ENCODE measurements at places on chromosomes 5 and 9.
A peak's percentile ranks its signal among the peaks of the same experiment; 100 is the strongest.

- peak; percentile 40 for DNase-seq
Observed at GRCh38 chr5:170293273-170293672, 4.3 kb downstream of the LCP2 start.

DNA sequence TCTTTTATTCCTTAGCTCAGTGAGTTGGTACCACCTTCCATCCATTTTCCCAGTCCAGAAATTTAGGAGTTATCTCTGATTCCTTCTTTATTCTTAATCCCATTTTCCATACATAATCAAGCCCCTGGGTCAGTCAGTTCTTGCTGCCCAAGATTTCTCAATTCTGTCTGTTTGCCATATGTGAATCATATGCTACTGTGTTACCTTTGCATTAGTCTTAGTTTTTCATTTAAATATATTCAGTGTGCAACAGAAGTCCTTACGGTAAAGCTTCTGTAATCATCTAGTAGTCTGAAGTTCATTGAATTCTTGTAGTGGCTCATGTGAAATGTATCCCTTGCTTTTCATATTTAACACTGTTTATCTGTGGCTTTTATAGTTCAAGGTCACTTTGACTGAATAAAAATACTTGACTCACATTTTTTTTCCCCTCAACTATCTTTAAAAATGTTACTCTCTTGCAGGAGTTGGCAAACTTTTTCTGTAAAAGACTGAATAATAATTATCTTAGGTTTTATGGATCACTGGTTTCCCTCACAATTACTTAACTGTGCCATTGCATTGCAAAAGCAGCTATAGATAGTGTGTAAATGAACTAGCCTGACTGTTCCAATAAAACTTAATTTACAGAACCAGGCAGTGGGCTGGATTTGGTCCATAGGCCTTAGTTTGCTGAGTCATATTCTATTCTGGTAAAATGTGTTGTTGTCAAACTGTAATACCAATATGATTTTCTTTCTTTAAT lies 6.9 kb downstream of the KIAA1958 start:
- DNase-seq: no peak

DNA sequence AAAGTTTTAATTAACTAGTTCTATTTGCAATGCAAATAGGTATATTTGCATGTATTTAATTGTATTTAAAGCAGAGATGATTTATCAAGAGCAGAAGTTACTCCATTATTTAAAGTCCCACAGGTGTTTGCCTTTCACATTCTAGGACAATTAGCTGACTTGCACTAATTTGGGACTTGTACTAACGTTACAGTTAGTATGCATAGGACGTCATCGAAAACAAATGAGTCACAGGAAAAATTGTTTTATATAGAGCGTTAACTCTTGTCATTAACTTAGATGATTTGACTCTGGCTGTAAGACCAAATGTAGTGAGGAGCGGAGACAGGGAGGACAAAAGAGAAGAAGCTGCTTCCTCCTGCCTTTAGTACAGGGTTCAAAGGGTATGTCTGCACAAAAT lies 126.1 kb upstream of the IFNE start:
- no peak for DNase-seq

DNA sequence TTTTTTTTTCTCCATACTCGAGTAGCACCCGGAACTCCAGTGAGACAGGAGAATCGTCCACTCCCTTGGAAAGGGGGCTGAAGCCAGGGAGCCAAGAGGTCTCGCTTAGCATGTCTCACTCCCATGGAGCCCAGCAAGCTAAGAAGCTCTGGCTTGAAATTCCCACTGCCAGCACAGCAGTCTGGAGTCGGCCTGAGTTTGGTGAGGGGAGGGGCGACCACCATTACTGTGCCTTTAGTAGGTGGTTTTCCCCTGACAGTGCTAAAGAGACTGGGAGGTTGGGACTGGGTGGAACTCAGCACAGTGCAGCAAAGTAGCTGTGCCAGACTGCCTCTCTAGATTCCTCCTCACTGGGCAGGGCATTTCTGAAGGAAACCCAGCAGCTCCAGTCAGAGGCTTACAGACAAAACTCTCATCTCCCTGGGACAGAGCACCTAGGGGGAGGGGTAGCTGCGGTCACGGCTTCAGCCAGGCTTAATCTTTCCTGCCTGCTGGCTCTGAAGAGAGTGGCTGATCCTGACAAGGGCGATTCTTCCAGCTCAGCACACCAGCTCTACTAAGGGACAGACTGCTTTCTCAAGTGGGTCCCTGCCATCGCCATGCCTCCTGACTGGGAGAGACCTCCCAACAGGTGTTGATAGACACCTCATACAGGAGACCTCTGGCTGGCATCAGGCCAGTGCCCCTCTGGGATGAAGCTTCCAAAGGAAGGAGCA lies 414.5 kb upstream of the ZNF608 start:
- no peak for DNase-seq

DNA sequence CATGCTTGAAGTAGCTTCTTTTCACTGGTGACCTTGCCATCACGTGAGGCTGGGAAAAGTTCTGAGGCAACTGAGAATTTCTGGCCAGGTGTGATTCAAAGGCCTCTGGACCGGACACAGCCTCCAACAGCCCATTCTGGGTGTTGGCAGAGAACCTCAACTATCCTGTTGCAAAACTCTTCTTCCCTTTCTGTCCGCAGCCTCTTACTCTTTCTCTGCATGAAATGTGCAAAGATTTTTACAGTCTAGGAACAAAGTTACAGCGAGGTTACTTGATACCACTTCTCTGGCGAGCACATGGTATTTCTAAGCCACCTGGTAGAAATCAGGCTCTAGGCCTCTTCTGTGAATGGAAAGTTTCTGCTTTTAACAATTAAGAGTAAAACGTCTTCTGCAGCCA lies 79.2 kb downstream of the FREM1 start:
- no peak for DNase-seq

DNA sequence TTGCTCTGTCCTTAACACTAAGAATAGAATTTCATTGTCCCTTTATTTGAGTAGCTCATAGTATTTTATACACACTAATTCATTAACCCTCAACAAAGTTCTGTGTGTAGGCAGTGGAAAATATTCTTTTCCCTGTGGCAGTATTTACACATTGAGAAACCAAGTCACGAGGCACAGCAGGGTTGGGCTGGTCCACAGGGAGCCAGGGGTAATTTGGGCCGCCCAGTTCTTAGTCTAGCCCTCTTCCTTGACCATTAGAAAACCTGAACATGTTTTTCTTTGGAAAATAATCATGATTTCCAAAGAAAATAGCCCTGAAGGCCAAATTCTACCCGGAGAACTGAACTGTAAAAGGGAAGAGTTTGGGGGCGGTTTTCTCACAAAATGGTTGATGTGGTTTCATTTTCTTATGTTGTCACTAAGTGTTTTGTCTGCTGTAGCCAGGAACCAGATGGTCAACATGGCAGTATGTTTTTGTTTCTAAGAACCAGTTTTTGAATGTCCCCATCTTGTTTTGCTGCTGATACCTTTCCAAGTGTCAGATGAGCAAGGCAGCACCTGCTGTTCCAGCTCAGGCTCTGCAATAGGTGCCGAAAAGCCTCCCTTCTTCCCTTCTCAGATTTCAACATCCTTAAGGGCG lies 29.6 kb downstream of the ARHGEF28 start:
- DNase-seq: no peak

GRCh38 chr9:515665-516064 lies 301.0 kb downstream of the DOCK8 start:
- DNase-seq: no peak

- no peak for DNase-seq
Observed at GRCh38 chr9:95313010-95313498, 4.5 kb downstream of the FANCC start.

- DNase-seq: no peak
Observed at GRCh38 chr9:112384690-112385089, 4.8 kb downstream of the HSDL2 start.

- DNase-seq: no peak
Observed at GRCh38 chr5:151697452-151697851, 10.7 kb upstream of the SPARC start.

GRCh38 chr9:109417585-109418544 lies 80.2 kb downstream of the PTPN3 start:
- no peak for DNase-seq

DNA sequence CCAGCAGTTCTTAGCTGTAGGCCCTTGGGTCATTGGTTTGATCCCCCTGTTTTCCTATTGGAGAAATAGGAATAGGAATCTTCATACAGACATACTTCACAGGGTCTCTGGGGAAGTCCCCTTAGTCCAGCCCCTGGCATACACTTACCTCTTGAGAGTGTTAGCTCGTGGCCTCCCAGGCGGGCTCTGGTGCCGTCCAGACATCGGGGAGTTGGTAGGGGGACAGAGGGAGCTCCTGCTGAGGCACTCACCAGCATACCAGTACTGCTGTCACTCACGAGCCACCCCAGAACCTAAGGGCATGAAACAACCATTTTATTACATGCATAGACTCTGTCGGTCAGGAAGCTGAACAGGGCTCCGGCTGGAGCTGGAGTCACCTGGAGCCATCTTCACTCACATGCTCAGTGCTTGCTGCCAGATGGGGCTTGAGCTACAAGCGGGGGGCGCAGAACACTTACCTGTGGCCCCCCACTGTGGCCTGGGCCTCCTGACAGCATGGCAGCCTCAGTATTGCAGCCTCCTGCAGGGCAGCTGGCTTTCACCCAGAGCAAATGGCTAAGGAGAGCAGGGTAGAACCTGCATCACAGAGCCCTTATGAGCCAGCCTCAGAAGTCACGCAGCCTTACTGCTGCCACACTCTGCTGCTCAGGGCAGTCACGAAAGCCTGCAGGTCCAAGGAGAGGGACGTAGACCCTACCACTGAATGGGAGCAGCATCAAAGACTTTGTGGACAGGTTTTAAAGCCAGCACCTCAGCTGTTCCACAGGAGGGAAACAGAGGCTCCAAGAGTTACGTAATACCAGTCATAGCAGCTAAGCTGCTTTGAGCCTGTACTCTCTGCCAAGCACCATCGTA lies 58.3 kb upstream of the ANGPTL2 start:
- no peak for DNase-seq

GRCh38 chr9:21751998-21752397 lies 50.4 kb upstream of the MTAP start:
- no peak for DNase-seq

- no peak for DNase-seq
Observed at GRCh38 chr9:101098392-101098791, 69.9 kb downstream of the PLPPR1 start.

- no peak for DNase-seq
Observed at GRCh38 chr5:40689438-40689837, 9.7 kb downstream of the PTGER4 start.

DNA sequence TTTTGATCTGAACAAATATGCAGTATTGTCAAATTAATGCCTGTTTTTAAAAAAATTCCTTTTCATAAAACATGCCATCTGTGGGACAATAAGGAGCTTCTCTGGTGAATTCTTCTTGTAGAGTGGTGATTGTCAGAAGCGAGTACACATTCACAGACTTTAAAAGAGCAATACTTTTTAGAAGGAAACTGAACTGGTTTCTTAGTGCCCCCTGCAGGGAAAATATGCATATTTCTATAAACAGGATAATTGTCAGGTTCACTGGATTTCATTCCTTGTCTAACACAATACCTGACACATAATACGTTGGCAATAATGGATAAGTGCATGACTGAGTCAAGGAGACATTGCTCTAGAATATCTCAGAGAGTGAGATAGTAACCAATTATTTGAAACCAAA lies 133.7 kb downstream of the KIF4B start:
- DNase-seq: no peak

DNA sequence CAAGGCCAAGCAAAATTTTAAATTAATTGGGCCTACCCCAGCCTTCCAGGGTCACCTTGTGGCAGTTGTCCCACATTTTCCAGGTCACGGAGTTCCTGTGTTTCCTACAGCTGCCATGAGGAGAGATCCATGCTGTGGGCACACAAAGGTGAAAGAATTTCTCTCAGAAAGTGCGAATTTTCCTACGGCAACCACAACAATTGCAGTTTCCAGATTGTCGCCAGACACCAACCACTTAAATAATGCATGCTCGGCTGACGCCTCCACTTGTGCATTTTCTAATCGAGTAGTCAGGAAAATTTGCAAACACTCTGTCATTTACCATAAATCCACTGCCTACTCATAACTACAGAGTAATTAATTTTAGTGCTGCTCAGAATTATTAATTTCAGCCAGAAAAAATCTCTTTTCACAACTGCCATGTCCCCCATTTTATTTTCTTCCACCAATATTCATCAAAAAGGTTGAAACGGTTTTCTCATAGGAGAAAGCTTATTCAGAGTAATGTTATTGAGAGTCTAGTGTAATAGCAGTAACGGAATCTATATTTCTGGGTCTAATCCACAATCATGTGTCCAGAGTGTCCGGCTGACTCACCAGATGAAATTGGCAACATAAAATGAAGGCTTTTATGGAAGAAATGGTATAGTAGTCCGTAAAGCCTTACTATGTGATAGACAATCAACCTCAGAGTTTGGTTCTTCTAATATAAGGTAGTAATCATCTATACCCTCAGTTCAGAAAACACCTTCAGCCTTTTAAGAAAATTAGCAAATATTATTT lies 389.8 kb downstream of the NR2F1-AS1 start:
- no peak for DNase-seq

DNA sequence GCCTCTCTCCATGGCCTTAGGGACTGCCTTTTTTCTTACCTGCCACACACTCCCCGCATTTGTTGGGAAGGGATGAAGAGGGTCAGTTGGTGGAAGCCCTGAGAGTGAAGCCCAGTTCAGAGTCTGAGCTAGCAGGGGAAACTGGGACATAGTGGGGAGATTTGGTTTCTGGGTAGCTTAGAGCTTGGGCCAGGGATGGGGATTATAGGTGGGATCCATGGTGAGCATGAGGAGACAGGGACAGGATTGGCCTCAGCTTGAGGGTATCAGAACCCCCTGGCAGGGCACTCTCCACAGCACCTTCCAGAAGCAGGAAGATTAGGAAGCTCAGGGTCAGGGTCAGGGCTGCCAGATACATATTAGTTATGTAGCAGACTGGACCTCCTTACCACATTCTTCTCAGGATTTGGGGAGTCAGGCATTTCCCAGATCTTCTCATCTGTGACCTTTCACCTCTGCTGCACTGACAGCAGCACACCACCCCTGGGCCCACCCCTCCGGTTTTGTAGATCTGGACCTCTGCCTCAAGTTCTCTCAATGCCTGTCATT lies 17.9 kb downstream of the OR13J1 start:
- DNase-seq: no peak

DNA sequence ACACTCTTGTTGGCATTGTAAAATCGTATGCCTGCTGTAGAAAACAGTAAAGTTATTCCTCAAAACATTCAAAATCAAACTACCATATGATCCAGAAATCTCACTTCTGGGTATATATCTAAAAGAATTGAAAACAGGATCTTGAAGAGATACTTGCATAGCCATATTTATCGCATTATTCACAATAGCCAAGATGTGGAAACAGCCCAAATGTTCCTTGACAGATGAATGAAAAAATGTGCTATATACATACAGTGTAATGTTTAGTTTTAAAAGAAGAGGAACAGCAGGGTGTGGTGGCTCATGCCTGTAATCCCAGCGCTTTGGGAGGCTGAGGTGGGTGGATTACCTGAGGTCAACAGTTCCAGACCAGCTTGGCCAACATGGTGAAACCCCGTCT lies 234.1 kb upstream of the DAB2 start:
- no peak for DNase-seq

DNA sequence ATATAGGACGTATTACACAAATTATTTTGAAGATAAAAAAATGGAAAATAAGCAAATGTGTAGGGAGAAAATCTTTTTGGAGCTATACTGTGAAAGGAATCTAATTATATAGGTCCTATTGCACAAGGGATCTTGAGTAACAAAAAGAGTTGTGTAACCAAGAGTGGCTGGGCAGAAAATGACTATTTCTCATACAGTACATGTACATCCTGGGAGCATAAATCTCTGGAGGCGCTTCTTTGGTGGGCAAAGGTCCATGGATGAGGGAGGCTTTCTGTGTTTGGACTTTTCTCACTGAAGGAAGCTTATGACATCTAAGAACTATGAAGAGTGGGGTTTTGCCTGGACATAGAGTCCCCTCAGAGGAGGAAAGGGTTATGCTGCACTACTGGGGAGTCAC lies 29.8 kb downstream of the ANKS6 start:
- DNase-seq: no peak
